ENCODE measurements at places on chromosomes 1 and 21.

DNA sequence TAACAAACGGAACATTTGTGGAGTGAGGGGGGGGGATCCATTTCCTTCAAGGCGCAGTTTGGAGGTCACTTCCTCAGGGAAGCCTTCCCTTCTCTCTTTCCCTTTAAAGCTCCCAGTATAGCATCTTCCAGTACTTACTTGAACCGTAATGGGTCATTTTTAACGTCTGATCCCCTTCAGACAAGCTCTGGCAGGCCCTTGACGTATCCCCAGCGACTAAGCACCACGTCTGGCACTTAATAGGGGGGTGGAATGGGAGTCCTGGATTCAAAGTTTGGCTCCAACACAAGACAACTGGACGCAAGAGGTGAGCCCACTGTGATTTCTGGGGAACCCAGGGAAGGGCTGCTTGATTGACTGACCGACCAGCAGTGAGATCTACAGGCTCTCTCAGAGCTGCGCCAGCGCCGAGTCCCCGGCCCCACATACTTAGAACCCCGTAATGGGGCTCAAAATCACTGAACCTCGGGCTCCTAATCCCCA, 441 bp downstream of the YARS1 start:
- DNase-seq = no peak

DNA sequence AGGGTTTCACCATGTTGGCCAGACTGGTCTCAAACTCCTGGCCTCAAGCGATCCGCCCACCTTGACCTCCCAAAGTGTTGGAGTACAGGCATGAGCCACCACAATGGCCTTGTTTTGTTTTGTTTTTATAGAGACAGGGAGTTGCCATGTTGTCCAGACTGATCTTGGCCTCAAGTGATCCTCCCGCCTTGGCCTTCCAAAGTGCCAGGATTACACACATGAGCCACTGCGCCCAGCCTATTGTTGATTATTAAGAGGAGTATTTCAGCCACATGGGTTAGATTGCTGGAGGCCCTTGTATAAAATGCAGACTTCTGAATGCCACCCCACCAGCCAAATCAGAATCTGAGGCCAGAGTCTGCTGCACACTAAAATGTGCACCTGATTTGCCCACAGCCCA, 57.2 kb upstream of the ANGPTL1 start:
- DNase-seq = no peak

- DNase-seq = no peak
Measured at GRCh38 chr1:29232387-29232786, 1.7 kb upstream of the MECR start.

GRCh38 chr1:66503841-66504470, 30.0 kb upstream of the SGIP1 start:
- DNase-seq = no peak

DNA sequence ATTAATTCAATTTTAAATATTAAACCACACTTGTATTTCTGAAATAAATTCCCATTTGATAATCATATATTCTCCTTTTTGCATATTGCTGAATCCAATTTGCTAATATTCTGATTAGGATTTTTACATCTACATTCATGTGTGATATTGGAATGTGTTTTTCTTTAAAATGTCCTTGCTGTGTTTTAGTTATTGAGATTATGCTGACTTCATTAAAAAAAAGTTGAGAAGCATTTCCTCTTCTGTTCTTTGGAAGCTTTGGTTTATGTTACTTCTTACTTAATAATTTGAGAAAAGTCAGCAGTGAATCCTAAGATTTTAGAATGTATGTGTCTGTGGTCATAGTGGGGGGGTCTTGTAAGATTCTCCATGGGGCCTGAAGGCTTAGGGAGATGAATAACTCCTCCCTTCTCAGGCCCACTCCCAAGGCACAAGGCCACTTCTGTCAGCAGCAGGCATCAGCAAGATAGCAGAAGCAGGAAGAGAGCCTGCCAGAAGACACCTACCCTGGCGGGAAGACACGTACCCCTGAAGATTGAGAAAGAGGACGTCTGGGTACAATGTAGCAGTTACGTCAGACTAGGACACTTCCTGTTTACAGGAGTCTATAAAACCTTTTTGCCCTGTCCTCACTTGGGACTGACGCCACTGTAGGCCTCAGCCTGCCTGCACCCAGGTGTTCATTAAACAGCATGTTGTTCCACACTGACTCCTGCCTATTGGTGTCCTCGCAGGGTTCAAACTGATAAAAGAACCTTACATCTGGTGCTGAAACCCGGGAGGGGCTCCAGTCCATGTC, 56.9 kb downstream of the ODF2L start:
- DNase-seq = no peak

GRCh38 chr1:40740039-40740996, 43.3 kb upstream of the KCNQ4 start:
- DNase-seq = no peak

DNA sequence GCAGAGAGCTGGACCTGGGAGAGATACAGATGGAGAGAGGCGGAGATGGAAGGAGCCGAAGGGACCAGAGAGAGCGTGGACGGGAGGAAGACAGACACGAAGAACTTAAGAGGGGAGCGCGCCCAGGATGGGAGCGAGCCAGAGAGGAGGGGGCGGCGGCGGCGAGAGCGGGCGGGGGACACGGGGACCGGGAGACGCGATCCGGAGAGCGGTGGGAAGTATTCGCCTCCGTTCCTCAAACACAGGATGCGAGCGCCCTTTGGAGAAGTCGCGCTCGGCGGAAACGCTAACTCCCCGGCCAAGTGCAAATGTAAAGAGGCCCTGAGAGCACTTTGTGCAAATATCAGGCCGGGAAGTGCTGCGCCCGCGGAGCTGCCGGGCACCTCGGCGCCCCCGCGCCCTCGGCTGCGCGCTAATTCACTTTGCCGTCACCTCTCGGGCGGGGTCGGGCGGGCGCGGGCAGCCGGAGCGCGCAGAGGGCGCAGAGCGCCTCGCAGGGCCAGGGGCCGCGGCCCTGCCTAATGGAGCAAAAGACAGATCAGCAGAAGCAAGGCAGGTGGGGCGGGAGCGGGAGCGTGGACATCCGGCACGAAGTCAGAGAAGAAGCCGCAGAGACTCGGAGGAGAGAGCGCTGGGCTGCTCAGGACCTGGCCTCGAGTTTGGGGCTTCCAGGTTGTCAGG, 281.2 kb downstream of the RRAGC start:
- DNase-seq = no peak

DNA sequence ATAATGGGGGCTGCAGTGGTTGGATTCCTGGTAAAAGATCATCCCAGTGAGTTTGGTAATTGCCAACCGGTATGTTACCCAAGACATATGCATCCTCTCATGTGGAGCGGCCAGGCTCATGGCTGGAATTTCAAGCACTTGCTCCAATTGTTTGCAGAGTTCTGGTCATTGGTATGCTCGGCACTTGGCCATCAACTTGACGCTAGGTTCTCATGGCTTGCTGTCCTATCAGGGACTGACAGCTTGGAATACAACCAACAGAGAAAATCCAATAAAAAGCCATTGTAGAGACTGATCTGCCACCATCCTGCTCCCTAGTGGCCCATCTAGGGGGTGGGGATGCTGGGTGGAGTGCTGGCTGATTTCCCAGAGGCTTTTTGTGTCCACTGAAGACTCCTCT, 120.9 kb downstream of the EDEM3 start:
- DNase-seq = no peak

DNA sequence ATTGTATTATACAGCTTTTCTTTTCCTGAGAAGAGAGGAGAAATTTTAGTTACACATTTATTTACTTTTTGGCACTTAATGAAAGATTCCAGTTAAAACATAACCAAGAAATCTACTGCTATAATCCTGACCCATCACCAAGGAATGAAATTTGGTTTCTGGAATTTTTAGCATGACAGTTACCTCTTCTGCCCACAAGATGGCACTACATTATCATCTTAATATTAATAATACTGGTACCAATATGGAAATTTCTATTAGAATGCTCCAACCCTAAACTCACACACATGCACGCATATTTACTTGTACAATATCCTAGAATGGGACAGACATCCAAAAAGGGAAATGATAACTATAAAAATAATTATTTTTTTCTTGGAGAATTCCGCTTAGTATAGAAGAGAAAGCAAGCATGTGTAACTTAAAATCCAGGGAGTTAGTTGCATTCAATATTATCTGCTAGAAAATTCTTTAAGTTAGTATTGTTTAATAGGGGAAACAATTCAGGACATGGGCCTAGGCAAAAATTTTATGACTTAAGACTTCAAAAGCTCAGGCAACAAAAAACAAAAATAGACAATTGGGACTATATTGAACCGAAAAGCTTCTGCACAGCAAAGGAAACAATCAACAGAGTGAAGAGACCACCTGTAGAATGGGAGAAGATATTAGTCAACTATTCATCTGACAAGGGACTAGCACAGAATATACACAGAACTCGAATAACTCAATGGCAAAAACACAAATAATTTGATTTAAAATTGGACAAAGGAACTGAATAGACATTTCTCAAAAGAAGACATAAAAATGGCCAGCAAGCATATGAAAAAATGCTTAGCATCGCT, 37.4 kb downstream of the MAP3K21 start:
- no peak for DNase-seq

DNA sequence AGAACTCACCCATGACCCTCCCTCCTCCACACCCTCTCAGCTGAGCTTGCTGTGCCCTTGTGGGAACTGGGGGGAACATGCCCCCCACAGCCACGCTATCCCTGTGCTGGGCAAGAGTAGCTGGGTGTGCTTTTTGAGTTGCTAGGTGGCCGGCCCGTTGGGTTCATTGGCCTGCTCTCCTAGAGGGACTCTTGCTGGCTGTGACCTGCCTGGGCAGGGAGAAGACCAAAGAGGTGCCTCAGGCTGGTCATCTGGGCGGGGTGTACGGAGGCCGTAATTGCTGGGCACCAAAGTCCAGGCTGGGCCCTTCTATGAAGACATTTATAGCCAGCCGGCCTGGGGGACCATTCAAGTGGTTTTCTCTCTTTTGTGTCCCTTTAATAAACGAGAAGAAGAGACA, 138.3 kb upstream of the ZBTB40 start:
- no peak for DNase-seq

DNA sequence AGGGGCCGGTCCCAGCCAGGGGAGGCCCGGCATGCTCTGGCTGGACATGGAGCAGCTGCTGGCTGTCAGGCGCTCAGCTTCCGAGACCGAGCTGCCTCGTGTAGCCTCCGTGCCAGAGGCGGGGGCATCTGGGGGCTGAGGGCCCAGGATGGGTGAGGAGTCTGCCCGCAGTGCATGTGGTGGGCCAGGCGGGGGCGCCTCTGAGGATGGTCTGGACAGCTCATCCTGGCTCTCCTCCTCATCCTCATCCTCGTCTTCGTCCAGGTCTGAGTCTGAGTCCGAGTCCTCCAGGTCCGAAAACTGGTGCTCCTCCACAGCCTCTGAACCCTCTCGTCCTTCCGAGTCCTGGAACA, 28.9 kb upstream of the EDN2 start:
- DNase-seq = no peak

DNA sequence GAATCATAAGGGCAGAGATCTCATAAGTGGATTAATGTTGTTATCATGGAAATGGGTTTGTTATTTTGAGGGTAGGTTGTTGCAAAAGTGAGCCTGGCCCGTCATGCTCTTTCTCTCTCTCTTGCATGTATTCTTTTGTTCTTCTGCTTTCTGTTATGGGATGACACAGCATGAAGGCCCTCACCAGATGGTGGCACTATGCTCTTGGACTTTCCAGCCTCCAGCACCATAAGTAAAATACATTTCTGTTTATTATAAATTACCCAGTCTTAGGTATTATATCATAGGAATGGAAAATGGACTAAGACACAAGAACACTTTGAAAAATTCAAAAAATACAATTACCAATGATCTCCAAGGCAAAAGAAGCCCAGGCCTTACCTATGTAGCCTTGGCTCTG, 676.1 kb downstream of the PTPRU start:
- no peak for DNase-seq

DNA sequence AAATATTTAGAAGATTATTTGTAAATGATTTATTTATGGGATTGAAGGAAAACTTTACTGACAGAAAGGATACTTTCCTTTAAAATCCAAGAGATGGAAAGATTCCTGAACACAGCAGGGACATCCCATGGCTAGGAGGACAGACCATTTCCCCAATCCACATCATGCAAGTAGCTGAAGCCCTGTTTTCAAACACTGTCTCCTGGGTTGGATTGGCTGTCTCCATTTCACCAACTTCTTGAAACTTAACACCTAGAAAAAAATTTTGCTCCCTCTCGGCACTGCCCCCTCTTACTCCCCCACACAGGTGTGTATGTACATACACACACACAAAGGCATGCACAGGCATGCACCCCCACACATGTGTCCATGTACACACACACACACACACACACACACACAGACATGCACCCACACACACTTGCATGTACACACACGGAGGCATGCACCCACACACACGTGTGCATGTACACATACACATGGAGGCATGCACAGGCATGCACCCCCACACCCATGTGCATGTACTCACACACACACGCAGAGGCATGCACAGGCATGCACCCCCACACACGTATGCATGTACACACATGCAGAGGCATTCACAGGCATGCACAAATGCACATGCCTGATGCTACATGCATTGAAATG, 320.0 kb downstream of the CHRM3 start:
- DNase-seq = no peak

DNA sequence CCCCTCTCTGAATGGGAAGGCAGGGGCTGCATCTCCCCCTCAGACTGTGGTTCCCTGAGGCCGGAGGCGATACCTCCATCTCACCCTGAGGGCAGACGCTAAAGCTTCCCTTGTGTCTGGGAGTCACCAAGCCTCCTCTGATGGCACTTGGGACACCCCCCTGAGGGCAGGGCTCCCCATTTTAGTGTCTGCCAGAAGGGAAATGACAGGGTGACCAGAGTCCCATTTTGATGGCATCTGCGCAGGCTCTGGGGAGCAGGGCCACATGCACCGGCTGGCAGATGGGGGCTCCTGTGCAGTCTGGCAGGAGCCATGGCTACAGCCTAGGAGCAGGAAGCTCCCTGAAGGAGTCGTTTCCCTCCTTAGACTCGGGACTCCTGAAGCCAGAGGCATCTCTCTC, 1.7 kb downstream of the S100A2 start:
- DNase-seq = no peak

DNA sequence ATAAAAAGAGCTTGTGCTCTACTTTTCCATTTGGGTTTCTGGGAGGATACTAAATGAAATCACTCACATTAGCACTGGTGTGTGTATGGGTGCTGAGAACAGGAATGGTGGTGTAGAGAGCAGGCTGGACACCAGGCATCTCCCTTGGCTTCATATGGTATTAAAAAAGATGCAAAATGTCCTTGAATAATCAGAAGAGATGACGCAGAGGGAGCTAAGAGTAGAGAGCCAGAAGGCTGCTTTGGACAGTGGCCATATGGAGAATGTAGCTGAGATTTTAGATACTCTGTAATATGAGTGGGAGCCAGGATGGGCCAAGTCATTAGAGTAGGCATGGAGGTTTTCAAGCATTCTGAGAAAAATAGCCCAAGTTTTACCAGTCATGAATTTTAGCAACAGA, 112.3 kb upstream of the ZRANB2 start:
- DNase-seq = no peak

DNA sequence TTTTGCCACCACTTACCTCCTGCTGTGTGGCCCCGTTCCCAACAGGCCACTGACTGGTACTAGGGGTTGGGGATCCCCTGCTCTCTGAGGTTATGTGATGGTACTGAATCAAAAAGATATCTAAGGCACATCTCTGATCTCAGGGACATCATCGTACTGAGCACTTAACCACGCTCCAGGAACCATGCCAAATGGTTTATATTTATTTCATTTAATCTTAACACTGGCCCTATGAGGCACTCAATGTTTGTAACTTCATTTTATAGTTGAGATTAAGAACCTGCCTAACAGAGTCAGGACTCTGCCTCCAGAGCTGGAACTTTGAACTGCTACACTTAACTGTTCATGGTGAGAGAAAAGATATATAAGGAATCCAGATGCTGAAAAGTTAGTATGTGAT, 98.0 kb upstream of the HP1BP3 start:
- no peak for DNase-seq
